Right forelimb (tissue), 1 donor: ENCODE measurements at places on chromosomes 11 and 22.
A peak's percentile ranks its signal among the peaks of the same experiment; 100 is the strongest.

DNA sequence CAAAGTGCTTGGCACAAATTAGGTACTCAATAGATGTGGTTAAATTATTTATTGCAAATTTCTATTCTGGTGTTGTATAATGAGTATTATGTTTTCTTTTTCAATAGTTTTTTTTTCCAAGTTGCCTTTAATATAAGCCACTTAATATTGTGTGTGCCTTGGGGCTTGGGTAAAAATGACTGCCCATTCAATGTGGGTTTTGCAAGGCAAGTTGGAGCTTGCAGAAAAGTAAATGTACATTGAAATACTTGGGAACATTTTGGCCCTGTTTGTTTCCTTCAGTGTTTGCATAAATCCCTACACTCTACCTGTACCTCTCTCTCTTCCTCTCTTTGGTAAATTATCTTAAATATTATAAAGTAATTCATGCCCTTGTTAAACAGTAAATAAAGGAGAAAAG, 2.1 kb upstream of the CCDC81 start:
- no peak for DNase-seq

DNA sequence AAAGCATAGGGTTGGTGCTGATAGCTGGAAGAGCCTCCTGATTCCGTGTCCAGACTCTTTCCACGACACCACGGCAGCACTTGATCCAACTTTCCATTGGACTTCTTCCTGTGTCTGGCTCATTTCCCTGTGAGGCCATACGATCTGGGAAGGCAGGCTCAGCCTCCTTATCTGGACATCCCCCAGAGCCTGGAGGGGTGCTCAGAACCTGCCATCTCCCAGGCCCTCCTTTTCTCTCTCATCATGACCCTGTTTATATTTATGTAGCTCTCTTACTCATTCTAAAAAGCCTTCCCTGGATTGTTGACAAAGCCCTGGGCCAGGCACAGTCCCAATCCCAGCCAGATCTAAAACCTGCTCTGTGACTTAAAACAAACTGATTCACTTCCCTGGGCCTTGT, 7.8 kb upstream of the BCL9L start:
- DNase-seq: peak; percentile 76

GRCh38 chr11:63641727-63642126, 27.5 kb upstream of the PLAAT3 start:
- no peak for DNase-seq

- DNase-seq: peak; percentile 34
Measured at GRCh38 chr22:48896766-48897644, 930.7 kb downstream of the BRD1 start.

DNA sequence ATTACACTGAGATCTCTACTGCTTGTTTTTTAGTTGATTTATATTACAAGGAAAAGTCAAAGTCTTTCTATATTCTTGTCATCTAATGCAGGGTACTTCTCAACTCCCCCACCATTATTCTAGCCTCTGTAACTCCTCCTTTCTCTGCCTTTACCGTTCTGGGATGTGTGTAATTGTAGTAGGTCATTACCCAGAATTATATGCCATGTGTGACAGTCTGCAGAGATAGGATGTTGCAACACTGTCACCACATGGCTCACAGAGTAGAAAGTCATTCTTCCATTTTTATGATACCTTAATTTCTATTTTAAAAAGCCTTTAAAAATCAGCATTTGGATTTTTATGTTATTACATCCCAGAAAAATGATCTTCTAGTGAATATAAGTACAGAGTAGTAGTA, 32.7 kb downstream of the ZNF143 start:
- no peak for DNase-seq

DNA sequence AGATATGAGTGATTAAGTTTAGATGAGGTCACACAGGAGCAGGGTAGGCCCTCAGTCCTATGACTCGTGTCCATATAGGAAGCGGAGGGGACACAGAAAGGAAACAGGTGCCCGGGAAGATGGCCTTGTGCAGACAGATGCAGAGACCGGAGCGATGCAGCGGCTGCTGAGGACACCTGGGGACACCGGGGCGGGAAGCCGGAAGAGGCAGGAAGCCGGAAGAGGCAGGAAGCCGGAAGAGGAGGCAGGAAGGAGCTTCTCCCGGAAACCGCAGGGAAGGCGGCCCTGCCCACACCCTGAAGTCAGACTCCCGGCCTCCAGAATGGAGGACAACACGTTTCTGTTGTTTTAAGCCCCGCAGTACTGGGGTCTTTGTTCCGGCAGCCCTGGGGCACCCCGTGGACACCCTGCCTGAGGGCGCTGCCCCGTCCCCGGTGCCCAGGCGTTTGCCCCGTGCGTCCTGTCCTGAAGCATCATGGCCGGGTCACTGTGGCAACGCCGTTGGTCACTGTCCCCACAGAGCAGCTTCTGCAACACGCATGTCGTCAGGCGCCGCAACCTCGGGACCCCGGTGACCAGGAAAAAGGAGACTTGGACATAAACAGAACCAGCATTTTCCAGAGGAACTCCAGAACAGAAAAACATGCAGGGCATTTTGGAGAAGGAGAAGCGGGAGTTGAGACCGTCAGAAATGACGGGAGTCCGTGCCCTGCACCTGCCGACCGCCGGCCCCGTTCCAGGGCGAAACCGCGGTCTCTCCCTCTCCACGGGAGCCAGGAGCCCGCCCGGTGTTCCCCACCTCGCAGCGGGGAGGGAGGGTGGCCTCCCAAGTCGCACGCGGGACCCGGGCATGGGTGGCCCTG, 103.4 kb downstream of the BRD1 start:
- no peak for DNase-seq

DNA sequence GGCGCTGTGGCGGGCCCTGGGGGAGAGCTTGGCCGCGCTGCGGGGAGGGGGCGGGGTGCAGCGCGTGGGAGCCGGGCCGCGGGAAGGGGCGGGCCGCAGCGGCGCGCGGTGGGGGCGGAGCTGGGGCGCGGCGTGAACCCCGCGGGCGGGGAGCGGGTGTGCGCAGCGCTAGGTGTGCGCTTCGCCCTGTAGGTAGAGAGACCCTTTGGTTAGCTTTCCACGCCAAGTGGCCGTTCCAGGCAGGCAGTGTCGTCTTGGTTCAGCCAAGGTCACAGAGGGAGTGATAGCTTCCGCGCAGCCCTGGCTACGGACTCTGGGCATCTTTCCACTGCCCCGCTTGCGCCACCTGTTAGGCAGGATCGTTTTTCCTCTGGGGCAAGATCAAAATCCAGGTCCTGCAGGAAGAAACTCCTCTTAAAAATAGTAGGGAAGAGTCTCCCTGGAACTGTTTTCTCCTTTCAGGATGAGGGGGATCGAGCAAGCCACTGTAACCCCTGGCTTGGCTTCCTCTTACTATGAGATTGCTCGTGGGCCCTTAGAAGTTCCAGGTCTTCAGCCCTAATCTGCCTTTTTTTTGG, 434 bp downstream of the BANF1 start:
- DNase-seq: peak; percentile 74

- no peak for DNase-seq
Measured at GRCh38 chr11:7892059-7892699, 38.9 kb downstream of the OR10A6 start.

DNA sequence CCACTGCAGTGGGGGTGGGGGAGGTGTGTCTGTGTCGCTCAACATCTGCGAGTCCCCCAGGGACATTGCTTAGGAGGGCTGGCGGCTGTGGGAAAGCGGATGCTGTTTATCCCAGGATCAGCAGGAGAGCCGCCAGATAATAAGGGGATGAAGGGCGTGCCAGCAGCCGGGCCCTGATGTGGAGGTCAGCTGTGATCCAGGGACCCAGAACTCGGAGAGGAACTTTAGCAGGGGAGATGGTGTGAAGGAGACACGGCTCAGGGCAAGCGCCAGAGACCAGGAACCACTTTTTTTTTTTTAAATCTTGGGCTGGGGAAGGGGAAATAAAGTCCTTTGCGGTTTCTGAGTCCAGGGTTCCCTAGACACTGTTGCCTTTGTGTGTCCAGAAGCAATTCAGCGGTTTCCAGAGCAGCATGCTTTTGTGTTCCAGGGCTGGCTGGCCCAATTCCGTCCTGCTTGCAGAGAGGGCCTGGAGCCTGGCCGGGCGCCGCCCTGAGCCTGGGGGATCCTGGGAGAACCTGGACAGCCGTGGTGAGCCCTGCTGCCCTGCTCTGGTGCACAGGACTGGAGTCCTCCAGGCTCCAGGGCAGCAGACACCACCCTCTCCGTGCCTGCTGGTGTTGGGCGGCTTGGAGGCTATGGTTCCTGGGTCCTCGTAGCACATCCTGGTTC, at the start of gene GRAMD4:
Gene GRAMD4, plus strand, starts transcription at position 557 of the 672 bp plus-strand sequence. CDS start 6,414 bp downstream, outside the sequence.
- no peak for DNase-seq

DNA sequence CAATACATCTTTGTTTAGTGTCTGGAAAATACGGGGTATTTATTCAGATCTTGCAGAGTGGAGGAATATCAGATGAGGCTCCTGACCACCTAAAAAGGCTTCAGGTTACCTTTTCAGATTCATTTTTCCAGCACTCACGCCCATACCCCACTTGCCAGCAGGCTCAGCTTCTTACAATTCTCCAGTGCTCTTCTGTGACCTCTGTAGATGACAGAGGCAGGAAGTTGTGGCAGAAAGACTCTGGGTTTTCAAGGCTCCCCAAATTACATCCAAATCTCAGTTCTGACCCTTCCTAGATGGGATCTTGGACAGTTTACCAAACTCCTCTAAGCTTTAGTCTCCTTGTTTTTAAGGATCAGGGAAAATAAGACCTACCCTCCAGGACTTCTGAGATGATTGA, 61.1 kb downstream of the SYTL2 start:
- DNase-seq: no peak

- DNase-seq: no peak
Measured at GRCh38 chr11:19093976-19094375, 23.0 kb upstream of the ZDHHC13 start.

GRCh38 chr11:125990244-125990643, 44.4 kb downstream of the VSIG10L2 start:
- DNase-seq: no peak

DNA sequence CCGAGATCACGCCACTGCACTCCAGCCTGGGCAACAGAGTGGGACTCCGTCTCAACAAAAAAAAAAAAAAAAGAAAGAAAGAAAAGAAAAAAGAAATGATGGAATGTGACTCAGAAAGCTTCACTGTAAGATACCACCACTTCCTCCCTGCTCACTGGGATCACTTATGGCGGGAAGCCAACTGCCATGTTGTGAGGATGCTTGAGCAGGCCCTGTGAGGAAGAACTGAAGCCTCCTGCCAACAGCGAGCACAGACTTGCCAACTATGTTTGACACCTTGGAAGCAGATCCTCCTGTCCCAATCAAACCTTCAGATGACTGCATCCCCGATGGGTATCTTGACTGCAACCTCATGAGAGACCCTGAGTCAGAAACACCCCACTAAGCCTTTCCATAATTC, 8.3 kb downstream of the SEC14L6 start:
- no peak for DNase-seq

- no peak for DNase-seq
Measured at GRCh38 chr11:20535271-20535881, 64.0 kb upstream of the SLC6A5 start.

DNA sequence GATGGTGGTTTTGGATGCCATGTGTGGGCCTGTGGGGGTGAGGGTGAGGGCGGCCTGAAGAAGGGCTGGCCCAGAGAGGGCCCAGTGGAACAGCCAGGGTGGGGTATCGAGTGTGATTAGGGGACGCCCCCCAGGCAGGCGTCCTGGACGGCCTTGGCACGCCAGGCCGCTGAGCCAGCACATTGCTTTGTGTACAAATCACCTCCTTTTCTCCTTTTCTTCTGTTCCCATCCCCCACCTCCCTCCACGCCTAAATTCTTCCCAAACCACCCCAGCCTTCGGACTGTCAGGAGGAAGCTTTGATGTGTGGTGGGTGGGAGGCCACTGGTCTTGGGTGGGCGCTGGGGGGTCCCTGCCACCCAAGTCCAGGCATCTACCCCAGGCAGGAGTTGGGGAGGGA, 7.8 kb upstream of the CD248 start:
- no peak for DNase-seq

DNA sequence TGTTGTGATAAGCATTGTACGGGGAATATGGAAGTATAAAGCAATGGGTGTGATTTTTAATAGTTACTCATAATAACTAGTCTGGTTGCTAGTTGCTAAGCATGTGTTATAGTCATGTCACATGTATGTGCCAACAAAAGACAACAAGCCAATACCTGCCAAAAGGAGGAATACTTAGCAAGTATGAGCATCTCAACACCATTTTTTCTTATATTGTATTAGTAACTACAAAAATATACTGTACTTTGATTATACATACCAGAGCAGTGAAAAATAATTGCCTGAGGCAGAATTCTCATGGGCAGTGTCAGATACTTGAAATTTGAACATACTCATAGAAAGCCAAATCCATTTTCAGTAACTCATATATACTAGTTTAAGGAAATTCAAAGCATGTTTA, 62.4 kb upstream of the ALKBH3 start:
- no peak for DNase-seq

GRCh38 chr11:77813256-77813655, 7.3 kb downstream of the RSF1 start:
- DNase-seq: no peak

GRCh38 chr11:117597071-117597470, 199.9 kb downstream of the DSCAML1 start:
- peak; percentile 70 for DNase-seq

- DNase-seq: no peak
Measured at GRCh38 chr22:46273432-46274148, 5.8 kb downstream of the TTC38 start.

DNA sequence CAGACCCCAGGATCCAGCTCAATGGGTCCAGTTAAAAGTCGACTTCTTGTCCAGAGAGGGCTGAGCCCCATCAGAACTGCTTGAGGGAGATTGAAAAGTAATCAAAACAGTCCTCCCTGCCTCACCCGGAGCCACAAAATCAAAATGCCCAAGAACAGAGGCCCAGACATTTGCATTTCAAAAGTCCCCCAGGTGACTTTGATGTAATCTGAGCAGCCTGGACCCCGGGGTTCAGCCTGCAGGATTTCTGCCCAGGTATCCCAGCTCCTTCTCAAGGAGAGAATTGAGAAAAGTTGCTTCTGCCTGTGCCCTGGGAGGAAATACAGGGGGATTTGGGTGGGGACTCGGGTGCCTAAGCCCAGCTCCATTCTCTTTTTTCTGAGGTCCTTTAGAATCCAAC, 1385.0 kb downstream of the TBC1D22A start:
- no peak for DNase-seq

- DNase-seq: no peak
Measured at GRCh38 chr11:10823152-10823579, 14.4 kb upstream of the EIF4G2 start.

- no peak for DNase-seq
Measured at GRCh38 chr11:76838678-76839068, 22.0 kb upstream of the ACER3 start.

DNA sequence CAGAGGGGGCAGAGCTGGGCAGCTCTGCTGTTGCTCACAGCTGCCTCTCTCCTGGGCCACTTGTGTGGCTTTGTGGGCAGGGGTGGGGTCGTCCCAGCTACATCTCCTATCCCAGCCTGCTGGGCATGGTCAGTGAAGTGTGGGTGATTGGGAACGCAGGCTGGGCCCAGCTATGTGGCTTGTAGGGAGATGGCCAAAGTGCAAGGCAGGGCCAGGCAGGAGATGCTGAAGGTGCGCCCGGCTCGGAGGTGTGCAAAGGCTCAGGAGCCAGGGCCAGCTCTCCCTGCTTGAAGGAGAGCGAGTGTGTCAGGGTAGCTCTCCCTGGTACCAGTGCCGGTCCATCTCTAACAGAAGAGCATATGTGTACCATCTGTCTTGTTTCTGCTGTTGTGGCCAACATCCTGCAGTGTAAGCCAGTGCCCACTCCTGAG, 8.4 kb upstream of the RANBP1 start:
- DNase-seq: no peak

- no peak for DNase-seq
Measured at GRCh38 chr11:107562647-107563208, 2.8 kb downstream of the ALKBH8 start.

GRCh38 chr11:117818041-117818873, 6.3 kb downstream of the FXYD2 start:
- no peak for DNase-seq
